ENCODE measurements at places on chromosomes 2 and 18.

DNA sequence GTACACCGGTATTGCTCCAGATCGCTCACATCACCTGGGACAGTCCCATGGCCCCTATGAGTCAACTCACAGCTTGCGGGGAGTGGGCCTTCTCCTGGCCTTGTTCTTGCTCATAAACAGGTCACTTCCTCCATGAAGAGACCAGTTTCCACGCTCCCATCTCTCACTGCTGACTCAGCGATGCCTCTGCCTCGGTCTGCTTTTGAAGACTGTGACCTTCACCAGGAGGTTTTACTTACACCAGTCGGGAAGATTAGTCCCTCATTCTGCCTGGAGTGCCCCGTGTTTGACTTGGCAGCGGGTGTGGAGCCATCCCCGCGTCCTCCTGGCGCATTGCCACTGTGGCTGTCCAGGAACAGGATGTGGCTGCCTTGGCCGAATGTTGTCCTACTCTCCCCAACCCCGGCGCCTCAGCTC, 159.8 kb downstream of the RHBDD1 start:
- no peak for DNase-seq

DNA sequence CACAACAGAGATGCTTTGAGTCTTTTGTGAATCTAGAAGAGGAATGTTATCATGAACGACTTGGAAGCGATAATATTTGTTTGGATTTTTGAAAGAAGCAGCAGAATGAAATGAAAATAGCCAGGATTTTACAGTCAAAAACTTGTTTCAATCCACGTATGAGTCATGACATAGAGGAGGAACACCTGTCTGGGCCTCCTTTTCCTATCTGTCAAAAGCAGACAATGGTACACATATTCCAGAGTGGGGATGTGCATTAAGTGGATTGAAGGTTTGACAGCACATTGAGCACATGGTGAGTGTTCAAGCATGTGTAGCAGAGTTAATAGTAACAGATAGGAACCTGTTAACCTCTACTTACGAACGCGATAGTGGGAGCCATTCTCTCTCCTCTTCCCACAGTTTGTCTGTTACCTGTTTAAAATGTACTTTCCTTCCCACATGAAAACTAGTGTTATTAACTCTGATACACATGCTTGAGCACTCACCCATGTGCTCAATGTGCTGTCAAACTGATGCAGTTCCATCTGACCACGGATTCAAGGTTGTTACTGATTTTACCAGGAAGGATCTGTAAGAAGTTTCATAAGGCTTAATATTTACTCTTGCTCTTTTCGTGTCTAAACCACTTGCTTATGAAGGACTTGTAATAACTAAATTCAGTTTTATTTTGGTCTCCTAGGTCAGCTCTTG, 863.4 kb upstream of the SOX11 start:
- DNase-seq = no peak

DNA sequence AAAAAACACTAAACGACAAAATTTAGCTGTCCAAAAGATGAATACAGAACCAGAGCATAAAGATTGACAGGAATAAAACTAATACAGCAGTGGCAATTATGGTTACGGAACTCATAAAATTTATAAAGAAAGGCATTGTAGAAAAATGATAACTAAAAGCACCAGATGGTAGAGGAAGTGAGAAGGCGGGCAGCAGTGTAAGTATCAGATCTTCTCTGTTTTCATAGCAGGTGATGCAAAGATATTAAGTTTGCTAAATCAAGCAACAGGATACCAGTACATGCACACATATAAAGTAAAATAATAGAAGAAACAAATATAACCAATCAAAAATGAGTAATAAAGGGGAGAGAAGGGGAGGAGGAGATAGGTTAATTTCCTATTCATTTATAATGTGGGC, 103.9 kb upstream of the MEX3C start:
- no peak for DNase-seq

GRCh38 chr18:23757437-23757733, 68.1 kb downstream of the LAMA3 start:
- no peak for DNase-seq

DNA sequence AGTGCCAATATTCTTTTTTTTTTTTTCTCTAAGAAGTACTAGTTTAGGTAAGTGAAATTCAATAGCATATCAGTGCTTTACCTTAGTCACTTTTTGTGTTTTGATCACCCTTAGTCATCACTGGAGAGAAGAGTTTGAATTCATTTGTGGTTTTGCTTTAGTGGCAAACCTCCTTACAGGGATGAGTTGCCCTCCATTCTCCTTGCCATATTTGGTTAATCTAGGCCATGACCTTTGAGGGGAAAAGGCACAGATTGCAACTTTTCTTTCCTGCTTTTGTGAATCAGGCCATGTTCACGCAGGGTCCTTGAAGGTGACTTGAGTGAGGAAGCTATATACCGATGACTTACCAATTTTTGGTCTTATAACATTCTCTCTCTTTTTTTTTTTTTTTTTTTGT, 34.4 kb downstream of the PLEKHA3 start:
- DNase-seq = no peak

DNA sequence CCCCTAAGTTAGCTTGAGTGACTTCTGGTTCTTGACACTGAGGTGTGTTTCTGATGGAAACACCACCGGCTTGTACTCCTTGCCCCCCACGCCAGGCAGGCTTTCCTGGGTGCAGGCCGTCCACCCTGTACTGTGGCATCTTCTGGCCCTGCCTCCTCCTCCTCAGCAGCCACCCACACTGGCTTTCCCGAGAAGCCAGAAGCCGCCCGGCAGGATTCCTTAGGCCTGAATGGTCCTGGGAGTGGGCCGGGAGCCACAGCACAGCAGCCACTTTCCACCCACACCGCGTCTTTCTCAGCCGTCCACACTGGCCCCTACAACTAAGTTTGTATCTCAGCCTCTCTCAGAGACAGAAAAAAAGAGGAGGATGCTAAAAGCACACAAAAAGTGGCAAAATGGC, 2.1 kb upstream of the HSBP1L1 start:
- DNase-seq = no peak

DNA sequence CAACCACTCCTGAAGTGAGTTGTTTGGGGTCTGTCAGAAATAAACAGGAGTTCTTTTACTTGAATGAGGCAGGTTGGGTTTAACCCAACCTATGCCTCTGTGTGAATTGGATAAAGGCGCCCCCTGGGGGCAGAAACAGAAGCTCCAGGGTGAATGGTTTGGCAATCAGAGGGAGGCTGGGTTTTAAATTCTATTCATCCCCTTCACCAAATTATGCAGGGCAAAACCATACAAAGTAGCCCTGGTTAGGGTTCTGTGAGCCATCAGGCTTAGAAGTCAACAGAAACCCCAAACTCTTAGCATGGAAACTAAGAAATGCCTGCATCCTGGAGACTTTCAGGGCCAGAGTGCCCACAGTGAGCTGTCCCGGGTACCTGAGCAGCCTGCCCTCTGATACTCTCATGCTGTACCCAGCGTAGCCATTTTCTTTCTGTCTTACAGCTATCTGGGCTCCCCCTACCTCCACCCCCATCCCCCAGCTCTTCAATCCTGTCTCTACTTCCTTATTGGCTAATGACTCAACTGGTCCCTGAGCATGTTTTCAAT, 241.5 kb downstream of the ICOS start:
- peak; percentile 34 for DNase-seq

DNA sequence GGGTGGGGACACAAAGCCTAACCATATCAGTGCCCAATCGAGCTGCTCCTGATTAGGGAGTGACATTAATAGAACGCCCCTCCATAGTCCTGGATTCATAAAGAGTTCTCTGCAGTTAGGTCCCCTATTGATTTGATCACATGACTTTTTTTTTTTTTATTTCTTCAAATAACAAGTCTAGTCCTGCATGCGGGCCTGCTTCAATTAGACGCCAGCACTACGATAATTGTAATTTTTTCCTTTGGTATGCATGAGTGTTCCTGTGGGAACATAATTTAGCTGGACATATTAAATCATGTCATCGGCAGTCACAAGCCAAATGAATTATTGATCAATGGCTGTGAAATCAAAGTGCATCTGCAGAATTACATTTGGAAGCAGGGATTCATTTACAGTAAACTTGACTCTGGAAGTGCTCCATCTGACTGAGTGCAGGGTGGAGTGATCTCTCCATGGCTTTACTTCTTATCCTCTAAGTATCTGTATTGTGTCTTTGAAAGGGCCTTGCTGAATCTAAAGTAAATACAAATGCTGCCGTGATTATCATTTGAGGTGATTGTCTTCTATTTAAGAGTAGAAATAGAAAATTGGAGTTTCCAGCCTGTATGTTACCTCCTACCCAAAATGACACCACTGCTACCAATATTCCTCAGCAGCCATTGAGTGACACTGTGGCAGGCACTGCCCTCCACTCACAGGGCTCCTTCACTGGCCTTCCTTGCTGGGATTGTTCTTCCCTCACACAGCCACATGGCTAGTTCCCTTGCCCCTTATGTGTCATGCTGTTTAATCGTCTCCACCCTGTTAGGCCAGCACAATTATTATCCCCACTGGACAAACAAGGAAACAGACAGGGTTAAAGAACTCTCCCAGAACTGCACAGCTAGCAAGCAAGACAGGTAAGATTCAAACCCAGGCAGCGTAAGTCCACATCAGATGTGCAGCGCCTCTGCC, 337.4 kb upstream of the ID2 start:
- no peak for DNase-seq

- DNase-seq = peak; percentile 2
Observed at GRCh38 chr2:165067643-165068486, 112.5 kb upstream of the SLC38A11 start.

DNA sequence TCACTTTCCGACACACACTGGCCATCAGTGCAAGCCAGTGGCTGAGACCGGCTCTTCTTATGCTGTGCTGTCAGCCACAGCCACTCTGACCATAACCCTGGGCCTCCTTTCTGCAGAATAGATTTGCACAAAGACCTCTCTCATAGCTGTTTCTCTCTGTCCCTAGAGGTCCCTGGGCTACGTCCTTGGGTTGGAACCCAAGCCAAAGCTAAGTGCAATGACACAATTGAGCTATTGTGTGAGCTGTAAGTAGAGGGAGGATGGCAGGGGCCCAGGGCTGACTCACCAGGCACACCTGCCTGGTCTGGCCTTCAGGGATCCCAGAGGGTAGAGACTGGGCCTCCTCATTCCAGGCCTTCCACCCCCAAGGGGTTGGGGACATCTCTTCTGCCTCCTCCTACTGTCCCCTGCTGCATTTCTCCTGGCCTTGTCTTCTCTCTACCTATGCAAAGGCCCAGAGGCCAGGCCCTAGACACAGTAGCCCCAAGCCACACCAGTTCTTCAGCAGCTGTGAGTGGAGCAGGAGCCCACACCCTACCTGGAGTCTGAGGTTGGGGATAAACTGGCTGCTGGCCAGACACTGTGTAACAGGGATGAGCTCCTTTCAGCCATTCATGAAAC, 174.6 kb downstream of the NCK2 start:
- no peak for DNase-seq

DNA sequence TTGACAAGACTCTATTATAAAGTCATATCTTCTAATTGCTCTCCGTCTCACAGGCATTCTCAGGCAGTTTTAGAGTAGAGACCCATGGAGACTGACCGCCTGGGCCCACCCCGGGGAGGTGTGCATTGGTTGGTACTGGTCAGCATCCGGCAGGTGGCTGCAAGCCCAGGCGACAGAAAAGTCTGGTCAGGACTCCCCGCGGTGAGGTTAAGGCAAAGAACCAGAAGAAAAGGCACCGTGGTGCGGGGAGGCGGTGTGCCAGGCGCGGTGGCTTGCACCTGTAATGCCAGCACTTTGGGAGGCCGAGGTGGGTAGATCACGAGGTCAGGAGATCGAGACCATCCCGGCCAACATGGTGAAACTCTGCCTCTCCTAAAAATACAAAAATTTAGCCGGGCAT, 32.5 kb downstream of the AMER3 start:
- no peak for DNase-seq

DNA sequence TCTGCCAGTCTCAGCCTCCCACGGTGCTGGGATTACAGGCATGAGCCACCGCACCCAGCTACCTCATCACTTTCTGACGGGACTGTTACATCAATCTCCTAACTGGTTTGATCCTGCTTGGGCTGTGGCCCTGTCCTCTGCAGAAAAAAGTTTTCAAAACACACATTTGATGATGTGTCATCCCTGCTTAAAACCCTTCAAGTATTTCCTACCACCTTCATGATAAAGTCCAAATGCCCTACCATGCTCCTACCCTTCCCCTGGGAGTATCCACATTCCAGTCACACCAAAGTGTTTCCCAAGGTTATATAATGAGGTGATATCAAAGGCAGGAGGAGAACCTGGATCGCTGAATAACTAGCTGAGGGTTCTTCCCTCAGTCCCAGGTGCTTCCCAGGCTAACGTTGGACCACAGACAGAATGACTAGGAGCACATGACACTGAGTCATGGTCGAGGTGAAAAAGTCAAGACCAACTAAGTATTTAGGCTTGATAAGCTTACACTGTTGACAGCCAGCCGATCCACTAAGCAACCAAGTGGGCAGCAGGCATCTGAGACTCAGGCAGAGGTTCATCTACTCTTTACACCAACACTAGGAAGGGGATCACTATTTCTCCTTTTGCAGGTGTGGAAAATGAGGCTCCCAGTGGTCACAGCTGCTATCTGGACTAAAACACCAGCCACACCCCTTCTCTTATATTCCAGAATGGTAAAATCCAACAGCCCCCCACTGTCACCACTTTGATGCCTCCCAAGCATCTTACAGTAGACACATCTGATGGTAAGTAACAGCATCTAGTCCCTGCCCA, 31.8 kb downstream of the CYRIA start:
- peak; percentile 56 for DNase-seq

GRCh38 chr2:44351676-44352075, 9.6 kb downstream of the PREPL start:
- DNase-seq = no peak

- DNase-seq = no peak
Observed at GRCh38 chr2:14872779-14873325, 240.3 kb downstream of the LRATD1 start.

DNA sequence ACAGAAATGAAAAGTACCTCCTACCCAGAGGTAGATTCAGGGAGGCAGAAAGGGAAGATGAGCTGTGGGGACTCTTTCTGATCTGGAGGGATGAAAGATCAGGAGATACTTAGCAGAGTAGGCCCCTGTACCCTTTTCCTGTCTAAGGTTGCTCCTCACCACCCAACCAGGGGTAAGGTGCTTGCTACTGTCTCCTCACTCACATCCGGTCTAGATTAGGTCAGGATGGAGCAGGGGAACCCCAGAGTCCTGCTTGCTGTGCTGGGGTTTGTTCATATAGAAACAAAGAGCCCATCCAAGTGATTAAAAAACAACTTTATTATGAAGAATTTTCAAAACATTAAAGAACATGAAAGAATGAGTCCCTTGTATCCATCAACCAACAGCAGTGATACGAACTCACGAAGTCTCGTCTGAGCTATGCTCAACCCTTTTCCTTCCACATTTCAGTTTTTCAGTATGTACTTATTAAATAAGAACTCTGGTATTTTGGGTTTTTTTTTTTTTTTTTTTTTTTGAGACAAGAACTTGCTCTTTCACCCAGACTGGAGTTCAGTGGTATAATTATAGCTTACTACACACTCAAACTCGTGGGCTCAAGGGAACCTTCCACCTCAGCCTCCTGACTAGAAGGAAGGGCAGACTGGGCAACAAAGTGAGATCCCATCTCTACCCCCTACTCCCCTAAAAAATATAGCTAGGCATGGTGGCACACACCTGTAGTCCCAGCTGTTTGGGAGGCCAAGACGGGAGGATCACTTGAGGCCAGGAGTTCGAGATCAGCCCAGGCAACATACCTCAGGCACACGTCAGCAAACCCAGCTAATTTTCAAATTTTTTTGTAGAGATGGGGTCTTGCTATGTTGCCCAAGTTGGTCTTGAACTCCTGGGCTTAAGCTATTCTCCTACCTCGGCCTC, 28.5 kb upstream of the MCFD2 start:
- no peak for DNase-seq

GRCh38 chr2:68767996-68768395, 33.4 kb downstream of the ARHGAP25 start:
- DNase-seq = no peak

- no peak for DNase-seq
Observed at GRCh38 chr18:47413327-47413726, 161.9 kb upstream of the SKOR2 start.

Data from endothelial cell of umbilical vein (primary cell).